ENCODE measurements at places on chromosomes 13 and 19.

GRCh38 chr13:29359181-29359580, 236.3 kb downstream of the SLC7A1 start:
- DNase-seq = no peak

DNA sequence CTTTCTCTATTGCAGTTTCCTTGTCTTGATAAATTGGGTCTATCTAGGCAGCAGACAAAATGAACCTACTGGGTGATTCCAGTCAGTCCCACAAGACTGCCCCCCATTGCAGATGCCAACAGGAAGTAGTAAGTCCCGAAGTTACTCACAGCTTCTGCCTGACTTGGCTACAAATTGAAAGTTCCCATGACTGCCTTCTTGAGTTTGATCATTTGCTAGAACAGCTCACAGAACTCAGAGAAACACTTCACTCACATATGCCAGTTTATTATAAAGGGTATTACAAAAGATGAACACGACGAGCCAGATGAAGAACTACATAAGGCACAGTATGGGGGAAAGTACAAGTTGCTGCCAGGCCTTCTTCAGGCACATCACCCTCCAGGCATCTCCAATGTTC, 50.0 kb downstream of the TEX26 start:
- DNase-seq = no peak

GRCh38 chr19:13881692-13882418, 4.9 kb downstream of the NANOS3 start:
- no peak for DNase-seq

- no peak for DNase-seq
These were observed 45.7 kb upstream of the ZNF730 start for GRCh38 chr19:23071147-23071511.

DNA sequence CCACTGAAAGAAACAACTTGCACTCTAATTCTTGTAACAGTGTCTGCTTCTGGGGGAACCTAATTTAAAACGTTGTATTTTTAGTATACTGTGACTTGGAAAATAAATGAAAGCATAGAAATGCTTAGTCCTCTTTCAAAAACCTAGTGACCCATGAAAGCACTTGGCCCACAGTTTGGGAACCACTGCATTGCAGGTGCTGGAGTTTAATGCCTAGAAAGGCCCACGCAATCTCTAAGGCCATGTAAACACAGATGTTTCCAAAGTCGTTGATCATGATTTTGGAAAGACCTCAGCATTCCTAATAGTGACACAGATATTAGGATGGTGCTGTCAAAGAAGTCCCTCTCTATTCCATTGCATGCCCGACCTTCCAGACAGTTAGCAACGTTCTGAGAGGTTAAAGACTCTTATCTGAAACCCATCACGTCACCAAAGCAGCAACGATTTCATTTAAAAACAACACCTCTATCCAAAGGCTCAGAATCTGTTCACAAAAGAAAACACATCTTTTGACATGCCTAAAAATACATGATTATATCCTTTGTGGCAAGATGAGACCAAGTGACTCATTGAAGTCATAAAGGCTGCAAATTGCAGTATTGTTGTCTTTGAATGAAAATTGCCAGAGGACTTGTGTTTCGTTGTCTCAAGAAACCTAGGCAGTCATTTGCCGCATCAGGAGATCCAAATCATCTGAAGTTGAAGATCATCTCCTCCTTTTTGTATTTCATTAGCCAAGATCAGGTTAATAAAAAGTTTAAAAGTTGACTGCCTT, 328.0 kb upstream of the ZNF507 start:
- no peak for DNase-seq

DNA sequence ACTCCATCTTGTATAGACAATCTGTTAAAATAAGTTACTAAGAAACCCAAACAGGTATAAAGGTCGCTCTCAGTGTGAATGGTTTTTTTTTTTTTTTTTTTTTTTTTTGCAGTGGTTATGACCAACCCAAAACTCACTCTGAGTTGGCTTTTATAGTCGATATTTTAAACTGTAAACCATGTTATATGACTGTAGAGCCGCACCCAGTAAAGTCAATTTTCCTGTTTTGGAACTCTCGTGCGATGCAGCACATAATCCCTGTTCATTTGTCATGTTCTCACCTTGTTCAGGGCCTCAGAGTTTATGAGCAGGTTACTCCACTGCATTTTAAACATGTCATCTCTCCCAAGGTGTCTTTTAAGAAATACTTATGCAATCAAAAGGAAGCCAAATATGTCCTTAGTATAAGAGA, 112.5 kb downstream of the KLF5 start:
- no peak for DNase-seq

- DNase-seq = no peak
These were observed 2.5 kb upstream of the UBE2M start for GRCh38 chr19:58560921-58561320.

GRCh38 chr19:13036366-13036976, 41.2 kb downstream of the NFIX start:
- no peak for DNase-seq

- no peak for DNase-seq
These were observed 2117.6 kb downstream of the PCDH9 start for GRCh38 chr13:65112531-65112941.

DNA sequence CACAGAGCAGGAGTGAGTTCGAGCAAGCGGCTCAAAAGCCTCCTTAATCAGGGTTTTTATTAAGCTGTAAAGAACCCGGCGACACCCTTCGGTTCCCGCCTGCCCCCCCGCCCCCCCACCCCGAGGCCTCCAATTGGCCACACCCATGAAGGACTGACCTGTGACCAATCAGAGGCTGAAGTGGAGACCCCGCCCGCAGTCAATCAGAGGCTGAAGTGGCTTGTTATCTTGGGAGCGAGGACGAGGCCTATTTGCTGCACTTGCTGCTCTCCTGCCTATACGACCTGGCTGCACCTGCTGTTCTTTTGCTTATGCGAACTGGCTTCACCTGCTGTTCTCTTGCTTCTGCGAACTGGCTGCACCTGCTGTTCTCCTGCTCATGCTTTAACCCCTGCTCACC, 844.9 kb downstream of the OLFM4 start:
- no peak for DNase-seq

- no peak for DNase-seq
These were observed 1090.2 kb downstream of the UQCRFS1 start for GRCh38 chr19:28122734-28123133.

DNA sequence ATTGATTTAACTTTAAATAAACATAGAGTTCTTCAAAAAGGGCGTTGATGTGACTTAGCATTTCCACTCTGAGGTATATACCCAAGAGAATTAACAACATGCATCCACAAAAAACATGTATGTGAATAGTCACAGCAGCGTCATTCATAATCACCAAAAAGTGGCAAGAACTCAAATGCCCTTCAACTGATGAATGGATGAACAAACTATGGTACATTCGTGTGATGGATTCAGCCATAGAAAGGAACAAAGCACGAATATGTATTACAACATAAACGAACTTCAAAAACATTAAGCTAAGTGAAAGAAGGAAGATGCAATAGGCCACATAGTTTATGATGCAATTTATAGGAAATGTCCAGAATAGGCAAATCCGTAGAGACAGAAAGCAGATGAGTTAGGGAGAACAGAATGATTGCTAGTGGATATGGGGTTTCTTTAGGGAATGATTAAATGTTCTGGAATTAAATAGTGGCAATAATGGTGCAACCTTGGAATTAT, 72.3 kb upstream of the UQCRFS1 start:
- no peak for DNase-seq

DNA sequence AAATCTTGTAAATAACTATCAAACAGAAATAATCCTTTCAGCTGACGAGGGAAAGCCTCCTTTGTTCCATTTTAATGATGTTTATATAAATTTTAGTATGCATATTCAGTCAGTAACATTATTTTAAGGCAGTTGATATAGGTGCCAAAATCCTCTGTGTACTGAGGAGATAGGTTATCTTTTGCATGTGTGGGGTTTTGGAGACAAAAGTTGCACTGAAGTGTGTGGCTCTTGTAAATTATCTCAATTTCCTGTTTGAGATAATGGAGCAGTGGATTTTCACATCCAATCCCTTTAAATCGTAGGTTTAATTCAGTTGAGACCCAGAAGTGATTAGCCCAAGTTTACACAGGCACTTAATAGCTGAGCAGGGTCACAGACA, 106.6 kb downstream of the RGCC start:
- no peak for DNase-seq

DNA sequence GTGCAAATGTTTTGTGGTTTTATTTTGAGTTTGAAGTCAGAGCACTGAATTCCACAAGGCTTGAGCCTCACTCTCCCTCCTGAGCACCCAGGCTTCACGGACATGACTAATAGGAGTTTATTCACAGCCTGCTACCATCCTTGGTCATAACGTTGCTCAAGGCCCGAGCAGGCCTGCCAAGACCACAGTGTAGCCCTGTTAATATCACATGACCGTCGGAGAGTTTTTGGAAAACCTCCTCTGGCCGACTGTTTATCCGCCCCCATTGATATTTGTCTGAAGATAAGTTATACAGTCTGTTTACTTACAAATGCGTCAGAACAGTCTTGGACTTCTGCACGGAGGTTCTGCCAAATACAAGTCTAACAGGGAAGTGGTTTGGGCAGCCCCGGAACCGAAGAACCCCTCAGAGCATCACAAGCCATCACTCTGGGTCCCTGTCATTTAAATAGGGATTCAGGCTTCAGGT, 89.9 kb downstream of the COL4A2 start:
- no peak for DNase-seq

GRCh38 chr13:112849500-112849899, 119.5 kb upstream of the MCF2L start:
- no peak for DNase-seq

DNA sequence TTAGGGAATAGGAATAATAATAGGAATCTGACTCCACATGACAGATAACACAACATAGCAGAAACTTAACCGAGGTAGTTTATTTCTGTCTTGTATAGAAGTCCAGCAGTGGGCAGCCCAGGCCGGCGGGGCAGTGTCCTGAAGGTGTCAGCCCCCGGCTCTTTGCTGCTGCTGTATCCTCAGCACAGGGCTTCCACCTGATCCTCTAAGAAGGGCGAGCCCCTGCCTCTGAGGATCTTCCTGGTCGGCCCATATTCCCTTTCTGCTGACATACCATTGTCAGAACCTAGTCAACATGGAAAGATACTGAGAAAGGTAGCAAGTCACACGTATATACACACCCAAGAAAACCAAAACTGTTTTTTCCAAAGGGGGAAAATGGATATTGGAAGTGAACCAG, 56.2 kb upstream of the GPR183 start:
- DNase-seq = no peak

DNA sequence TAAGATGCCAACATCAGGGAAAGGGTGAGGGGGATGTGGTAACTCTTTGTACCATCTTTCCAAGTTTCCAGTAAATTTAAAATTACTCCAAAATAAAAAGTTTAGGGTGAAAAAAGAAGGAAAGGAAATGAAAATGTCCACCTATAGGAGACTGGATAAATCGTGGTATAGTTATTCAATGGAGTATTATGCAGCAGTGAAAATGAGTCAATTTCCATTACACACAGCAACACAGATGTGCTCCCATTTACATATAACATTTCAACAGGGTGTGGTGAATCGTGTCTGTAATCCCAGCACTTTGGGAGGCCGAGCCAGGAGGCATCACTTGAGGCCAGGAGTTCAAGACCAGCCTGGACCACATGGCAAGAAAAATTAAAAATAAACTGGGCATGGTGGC, 7.4 kb upstream of the ZNF541 start:
- DNase-seq = no peak

GRCh38 chr13:18943273-18943672, 238.4 kb downstream of the TUBA3C start:
- DNase-seq = no peak

DNA sequence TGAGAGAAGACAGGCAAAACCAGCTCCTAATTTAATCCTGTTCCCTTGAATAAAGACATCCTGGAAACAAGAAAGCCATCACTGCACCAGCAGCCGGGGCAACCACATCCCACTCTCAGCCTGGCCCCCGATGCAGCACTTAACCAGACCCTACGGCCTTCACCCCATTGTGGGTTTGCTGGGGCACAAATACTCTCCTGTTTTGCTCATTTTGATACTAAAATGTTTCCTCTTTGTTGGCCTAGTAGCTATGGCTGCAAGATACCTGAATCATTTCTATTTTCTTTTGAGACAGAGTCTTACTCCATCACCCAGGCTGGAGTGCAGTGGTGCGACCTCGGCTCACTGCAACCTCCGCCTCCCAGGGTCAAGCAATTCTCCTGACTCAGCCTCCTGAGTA, 28.4 kb downstream of the ANKRD27 start:
- DNase-seq = no peak

DNA sequence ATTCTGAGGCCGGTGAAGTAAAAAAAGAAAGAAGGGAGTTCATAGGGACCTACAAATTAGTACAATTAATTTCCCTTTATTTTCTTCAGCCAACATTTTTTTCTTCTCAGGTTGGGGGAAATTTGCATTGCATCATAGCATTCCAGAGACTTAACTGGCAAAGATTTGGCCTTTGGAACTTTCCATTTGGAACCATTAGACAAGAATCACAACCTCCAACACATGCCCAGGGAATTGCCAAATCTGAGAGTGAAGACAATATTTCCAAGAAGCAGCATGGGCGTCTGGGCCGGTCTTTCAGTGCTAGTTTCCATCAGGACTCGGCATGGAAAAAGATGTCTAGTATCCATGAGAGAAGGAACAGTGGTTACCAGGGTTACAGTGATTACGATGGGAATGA, 6.4 kb upstream of the ERCC5 start:
- DNase-seq = no peak

DNA sequence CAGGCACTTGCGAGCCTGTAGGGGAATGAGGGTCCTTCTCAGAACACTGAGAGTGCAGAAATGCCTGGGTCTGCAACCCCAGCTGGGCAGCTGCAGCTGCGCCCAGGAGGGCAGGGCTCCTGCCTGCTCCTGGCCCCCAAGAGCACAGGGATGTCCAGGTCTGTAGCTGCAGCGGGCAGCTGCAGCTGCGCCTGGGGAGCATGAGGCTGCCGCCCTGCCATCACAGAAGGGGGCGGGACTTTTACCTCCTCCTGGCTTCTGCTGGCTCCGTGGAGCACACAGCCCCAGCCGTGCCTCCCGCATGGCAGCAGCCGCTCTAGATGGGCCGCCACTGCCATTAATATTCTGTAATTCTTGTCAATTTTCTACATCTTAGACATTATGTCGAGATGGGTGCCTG, 17.8 kb downstream of the CPB2 start:
- no peak for DNase-seq

DNA sequence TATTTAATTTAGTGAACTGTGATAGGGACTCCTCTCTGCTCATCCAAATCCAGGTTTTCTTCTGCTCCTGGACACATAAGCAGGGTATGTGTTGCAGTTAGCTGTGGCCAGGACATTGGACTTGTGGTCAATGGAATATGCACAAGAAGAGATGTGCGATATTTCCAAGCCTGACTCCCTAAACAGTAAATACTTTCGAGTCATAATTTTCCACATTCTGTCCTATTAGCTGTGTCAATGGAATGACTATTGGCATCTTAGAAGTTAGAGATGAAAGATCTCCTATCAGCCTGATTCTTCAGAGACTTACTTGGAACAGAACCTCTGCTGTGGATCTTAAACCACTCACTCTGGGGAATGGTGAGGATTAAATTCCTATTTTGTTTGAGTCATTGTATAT, 771.0 kb downstream of the EFNB2 start:
- no peak for DNase-seq

DNA sequence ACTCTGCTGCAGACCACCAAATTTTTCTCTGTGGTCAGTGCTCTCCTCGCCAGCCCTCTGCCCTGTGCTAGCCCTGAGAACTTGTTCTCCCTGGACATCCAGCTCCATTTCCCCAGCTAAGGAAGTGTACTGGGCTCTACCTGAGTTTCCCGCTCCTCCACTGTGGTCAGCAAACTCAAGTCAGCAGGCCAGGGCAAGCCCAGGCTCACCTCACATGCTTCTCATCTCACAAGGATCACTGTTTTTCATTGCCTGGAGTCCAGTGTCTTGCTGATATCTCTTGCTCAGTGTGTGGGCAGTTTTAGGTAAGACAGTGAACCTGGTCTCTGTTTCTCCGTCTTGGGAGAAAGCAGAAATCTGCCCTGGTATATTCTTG, 201.4 kb downstream of the FOXO1 start:
- no peak for DNase-seq
